Tibial nerve (tissue), 4 donors: ENCODE measurements at places on chromosomes 12 and 14. TPM values are rescaled to one million over a fixed set of nuclear protein-coding genes. Genes with fewer than 3 reads are reported as not detected.

DNA sequence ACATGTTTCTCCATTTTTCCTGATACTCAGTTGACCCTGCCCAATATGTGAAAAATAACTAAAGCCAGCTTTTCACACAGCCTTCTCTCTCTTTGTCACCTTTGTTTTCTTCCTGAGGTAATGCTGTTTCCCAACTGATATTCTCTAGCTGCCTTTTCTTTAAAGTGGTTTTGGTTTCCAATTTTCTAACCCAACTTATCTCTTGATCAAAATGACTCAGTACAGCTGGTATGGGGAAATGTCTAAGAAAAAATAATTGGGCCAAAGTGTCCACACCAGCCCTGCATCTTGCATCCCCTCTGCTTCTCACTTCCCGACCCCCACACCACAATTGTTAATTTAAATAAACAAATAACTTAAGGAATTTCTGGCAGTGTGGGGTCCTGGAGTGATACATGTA, 193.8 kb downstream of the SYT1 start:
- DNase-seq: no peak

- DNase-seq: no peak
Measured at GRCh38 chr12:49798934-49799333, 29.3 kb downstream of the NCKAP5L start.

DNA sequence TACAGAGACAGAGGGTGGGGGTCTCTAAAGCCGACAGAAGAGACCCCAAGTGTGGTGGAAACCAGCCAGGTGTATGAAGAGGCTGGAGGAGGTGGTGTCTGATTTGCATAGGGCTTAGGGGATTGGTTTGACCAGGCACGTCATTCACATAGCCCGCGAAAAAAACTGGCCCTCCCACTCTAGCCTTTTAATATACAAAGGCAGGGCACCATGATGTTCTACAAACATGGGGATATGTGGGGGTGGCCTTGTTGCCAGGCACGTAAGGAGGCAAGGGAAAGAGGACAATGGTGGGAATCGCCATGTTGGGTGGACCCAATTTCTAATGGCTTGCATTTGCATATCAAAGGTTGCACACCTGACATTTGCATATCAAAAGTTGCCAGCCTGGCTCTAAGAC, 13.2 kb downstream of the LALBA start:
- no peak for DNase-seq

GRCh38 chr14:74705613-74706500, 7.0 kb downstream of the AREL1 start:
- DNase-seq: no peak

GRCh38 chr14:67666750-67667449, 7.5 kb downstream of the VTI1B start:
- peak; percentile 29 for DNase-seq

- no peak for DNase-seq
Measured at GRCh38 chr12:81080431-81080983, 2.6 kb downstream of the ACSS3 start.

DNA sequence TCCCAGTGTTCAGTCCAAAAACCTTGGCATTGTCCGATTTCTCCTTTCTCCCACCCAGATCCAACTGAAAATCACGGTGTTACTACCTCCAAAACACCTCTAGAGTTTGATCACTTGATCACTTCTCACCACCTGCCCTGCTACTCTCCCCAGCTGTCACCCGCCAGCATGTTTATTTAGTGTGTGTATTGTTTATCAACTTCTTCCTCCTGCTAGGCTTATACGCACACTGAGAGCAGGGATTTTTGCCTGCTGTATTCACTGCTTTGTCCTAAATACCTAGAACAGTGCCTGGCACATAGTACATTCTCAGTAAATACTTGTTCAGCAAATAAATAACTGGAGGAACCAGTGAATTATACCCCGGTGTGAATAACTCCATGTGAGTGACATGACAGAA, 5.0 kb downstream of the BDKRB1 start:
- DNase-seq: no peak

DNA sequence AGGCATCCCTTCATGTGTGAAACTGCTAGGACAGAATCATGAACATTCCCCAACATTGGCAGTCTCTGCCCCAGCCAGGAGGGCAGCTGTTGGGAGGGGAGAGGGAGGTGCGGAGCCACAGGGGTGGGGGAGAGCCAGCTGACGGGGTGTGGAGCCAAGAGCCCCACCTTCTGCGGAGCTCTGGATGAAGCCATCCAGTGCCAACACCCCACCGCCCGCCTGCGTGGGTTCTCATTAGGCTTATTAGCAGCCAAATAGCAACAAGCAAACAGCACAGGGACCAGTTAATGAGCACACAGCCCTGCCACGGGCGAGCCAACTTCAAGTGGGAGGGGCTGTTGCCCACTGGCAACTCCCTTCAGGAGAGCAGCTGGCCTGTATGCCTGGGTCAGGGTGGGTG, 12.1 kb downstream of the LTBP2 start:
- DNase-seq: no peak

DNA sequence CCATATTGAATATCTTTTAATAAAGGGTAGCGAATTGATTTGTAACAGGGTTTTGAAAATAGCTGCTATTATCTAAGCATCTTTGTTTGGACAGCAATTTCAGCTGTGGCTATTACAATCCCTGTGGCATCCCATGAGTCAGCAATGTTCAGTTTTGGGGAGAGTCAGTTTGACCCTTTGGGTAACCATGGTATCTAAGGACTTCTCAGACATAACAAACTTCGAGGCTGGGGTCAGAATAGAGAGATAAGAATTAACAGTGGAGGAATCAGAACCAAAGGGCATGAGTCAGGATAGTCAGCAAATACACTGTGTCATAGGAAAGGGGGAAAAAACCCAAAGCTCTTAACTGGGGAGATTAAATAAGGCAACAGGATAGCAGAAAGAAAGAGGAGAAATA, 11.7 kb upstream of the PTHLH start:
- DNase-seq: no peak

DNA sequence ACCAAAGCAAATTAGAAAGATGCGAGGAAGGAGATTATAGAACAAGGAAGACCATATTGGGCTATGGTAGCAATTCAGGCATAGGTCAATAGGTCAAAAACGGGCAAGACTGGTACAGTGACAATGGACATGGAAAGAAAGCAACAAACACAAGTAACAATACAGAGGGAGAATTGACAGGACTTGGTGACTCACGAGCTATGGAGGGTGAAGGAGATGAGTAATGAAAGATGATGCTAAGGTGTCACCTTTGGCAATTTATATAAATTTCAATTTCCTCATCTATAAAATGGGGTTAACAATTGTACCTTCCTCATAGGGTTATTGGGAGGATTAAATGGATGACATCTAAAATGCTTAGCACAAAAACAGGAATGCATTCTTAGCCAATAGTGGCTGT, 15.1 kb upstream of the DUSP16 start:
- no peak for DNase-seq

DNA sequence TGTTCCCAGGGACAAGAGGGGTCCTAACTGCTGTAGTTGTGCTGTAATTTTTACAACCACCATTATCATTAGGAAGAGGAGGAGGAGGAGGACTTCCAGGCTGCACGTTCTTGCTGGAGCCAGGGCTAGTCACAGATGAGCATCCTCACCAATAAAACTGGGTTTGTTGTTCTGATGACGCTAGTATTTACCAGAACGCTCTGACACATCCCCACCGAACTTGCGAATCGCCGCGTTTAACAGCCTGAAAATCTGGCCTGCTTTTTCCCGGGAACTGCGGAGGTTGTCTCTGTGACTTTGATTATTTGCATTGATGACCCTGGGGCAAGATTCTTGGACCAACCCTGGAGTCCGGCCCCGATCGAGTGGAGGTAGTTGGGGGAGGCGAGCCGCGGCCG, 10.2 kb downstream of the TBX5 start:
- no peak for DNase-seq

GRCh38 chr14:104883681-104884361, 18.8 kb downstream of the CEP170B start:
- DNase-seq: no peak

Gene ASB8
- 30.6 TPM for total RNA-seq

Gene CISTR
- total RNA-seq: not detected

Gene SARNP
- total RNA-seq: 33.3 TPM

Gene DAO
- not detected for total RNA-seq

Gene OVCH1
- total RNA-seq: not detected

Gene PMCH
- total RNA-seq: not detected

Gene ITGA7
- 192 TPM for total RNA-seq
